ENCODE measurements at places on chromosomes 16 and 17.

GRCh38 chr17:49203796-49204195 is 6.6 kb downstream of the GNGT2 start:
- DNase-seq: no peak

DNA sequence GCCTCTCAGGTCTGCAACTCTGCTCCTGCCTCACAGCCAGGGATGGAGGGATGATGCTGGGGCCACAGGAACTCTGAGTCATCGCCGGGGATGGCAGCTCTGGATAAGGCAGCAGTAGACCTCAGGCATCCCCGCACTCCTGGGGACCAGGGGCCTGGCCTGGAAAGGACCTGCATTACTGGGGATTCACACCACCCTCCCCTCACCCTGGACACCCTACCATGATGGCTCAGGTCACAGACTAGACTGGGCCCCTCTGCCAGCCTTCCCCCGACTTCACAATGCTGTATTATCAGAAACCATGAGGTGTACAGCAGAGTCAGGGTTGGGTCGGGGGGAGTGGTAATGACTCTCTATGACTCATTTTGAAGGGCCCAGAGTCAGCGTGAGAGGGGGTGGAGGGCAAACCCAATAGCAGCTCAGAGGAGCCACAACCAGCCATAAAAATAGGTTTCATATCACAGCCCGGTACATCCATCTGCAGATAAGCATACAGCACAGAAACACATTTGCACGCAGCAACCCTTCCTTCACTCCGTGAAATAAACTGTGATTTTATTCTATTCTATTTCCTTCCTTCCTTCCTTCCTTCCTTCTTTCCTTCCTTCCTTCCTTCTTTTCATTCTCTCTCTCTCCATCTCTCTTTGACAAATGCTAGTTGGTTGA is 28.8 kb downstream of the DYNLRB2 start:
- DNase-seq: no peak

DNA sequence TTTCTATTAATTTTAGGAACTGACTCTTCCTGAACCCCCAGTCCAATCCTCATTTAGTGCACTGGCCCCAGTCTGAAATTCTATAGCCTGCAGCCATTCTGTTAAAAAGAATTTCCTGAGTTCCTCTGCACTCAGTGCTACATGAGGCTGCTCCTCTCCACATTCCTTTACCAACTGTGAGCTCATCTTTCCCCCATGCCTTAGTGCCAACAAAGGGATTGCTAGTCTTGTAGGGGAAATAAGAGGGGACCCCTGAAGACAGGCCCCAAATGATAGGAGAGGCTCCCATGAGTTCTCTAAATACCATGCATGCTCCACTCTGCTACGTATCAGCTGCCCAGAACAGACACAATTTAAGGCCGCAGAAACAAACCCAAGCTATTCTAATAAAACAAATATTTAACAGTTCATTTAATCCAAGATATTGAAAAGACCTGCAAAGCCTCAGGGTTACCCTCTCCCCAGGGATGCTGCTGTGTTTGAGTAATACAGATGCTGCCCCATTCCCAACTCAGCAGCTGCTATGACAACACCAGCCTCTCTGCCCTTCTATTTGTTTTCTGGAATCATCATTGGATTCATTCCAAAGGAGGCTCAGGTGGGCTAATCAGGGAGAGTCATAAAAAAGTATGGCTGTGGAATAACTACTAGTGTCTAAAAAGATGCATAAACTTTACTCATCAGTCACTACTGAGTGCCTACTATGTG is 228.5 kb downstream of the TOX3 start:
- DNase-seq: peak; percentile 41

GRCh38 chr16:71658771-71659170 is 32.8 kb downstream of the MARVELD3 start:
- no peak for DNase-seq

GRCh38 chr16:84889066-84889465 is 69.3 kb downstream of the CRISPLD2 start:
- no peak for DNase-seq

GRCh38 chr16:14014284-14014625 is 56.9 kb upstream of the MRTFB start:
- no peak for DNase-seq

GRCh38 chr17:57286399-57287105 is 30.2 kb downstream of the MSI2 start:
- DNase-seq: peak; percentile 60

- no peak for DNase-seq
Observed at GRCh38 chr17:74892013-74892841, 1.2 kb downstream of the FADS6 start.

GRCh38 chr16:22736791-22737190 is 77.2 kb upstream of the HS3ST2 start:
- no peak for DNase-seq
